ENCODE measurements at places on chromosomes 12 and 14.

GRCh38 chr14:104135904-104136471 lies 2.4 kb upstream of the KIF26A start:
- no peaks in the 10 kb centered on the region for H3K36me3 ChIP-seq
- no peak overlapping the region for H3K27ac ChIP-seq
- H3K27me3 ChIP-seq = peaks cover 20% of the 10 kb centered on the region
- H3K4me1 ChIP-seq = peaks cover 10% of the 10 kb centered on the region
- no peak for DNase-seq

- no peak for DNase-seq
- H3K27ac ChIP-seq = no peak overlapping the region
- no peaks in the 10 kb centered on the region for H3K36me3 ChIP-seq
- H3K4me3 ChIP-seq = no peak overlapping the region
- H3K27me3 ChIP-seq = peaks cover 47% of the 10 kb centered on the region
These were observed 4.2 kb upstream of the KRT1 start for GRCh38 chr12:52684431-52684830.

- H3K4me3 ChIP-seq = no peak overlapping the region
- peak overlapping the region; percentile 43 for H3K27ac ChIP-seq
- peaks cover 79% of the 10 kb centered on the region for H3K4me1 ChIP-seq
- DNase-seq = no peak
These were observed 29.2 kb downstream of the CLEC2D start for GRCh38 chr12:9698681-9699080.

DNA sequence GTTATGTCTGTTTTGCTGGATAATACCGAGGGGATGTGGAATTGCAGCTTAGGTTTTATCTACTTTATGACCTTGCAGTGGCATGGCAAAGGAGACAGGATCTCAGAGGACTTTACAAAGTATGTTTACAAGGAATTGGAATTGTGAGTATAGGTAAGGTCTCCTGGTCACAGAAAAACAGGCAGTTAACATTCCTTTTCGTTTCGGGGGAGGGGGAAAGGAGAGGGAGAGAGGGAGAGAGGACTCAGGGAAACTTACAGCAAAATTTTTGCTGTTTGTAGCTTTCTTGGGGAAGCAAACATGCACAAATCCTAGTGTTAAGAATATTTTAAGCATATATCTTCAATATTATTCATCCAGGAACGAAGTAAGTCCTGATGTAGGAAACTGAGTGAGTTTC lies 590.5 kb upstream of the LRFN5 start:
- H3K36me3 ChIP-seq = no peaks in the 10 kb centered on the region
- no peak overlapping the region for H3K4me3 ChIP-seq
- no peaks in the 10 kb centered on the region for H3K4me1 ChIP-seq
- H3K27ac ChIP-seq = no peak overlapping the region

All from activated CD8-positive, alpha-beta T cell treated with anti-CD3 and anti-CD28 coated beads, Interleukin-2, amount 10 ng/mL, durations not matched to agents 7 days and 5 days (primary cell).